ENCODE measurements at places on chromosomes 1 and 21.

- DNase-seq, result no peak
Measured at GRCh38 chr1:208728815-208729214, 484.6 kb upstream of the PLXNA2 start.

GRCh38 chr1:202009326-202010179 is 834 bp upstream of the ELF3 start:
- DNase-seq, result peak; percentile 52

GRCh38 chr1:174789399-174789798 is 210.3 kb upstream of the CACYBP start:
- DNase-seq, result peak; percentile 81

DNA sequence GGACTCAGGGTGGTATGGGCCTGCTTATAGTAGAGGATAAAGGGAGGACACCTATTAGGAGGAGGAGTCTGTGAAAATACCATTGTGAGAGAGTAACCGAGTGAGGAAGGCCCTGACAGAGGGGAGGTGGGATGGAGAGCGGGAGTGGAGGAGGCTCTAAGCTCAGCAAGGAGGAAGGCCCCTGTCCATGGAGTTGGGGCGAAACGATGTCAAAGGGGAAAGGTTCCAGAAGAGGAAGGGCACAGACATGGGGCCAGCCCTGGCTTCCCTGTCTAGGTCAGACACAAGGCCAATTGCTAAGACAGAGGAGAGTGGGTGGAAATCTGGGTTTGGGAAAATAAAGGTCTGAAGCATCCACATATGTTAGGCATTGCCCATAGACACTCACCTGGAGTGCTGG is 44.2 kb downstream of the ELK4 start:
- DNase-seq, result no peak

GRCh38 chr1:193113992-193114332 is 7.9 kb upstream of the CDC73 start:
- DNase-seq, result no peak

GRCh38 chr1:15295696-15296095 is 48.7 kb downstream of the FHAD1 start:
- no peak for DNase-seq

DNA sequence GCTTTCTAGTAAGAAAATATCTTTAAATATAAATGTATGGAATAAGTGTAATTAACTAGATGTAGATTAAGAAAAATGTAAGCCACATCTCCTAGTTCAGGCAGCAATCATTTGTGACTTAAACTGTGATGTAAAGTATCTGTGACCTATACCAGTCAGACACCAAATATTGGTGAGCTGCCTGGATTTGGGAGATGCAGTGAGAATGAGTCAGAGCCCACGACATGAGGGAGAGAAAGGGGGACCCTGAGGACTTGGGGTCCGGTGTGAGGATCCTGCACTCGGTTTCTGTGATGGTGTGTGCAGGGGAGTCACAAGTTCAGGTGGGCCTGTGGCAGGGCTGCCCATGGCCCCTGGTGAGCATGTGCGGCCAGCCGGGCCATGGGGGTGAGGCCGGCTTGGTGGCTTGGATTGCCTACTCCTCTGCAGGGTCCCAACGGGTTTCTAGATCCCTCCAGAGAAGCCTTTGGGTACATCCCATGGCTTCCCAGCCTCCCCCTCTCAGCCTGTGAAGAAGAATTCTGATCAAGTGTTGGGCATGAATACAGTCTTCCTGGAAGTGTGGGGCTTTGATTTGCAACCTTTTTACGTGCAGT is 19.0 kb upstream of the ABCG1 start:
- no peak for DNase-seq

- DNase-seq, result no peak
Measured at GRCh38 chr21:40833184-40833583, 13.8 kb downstream of the DSCAM start.

DNA sequence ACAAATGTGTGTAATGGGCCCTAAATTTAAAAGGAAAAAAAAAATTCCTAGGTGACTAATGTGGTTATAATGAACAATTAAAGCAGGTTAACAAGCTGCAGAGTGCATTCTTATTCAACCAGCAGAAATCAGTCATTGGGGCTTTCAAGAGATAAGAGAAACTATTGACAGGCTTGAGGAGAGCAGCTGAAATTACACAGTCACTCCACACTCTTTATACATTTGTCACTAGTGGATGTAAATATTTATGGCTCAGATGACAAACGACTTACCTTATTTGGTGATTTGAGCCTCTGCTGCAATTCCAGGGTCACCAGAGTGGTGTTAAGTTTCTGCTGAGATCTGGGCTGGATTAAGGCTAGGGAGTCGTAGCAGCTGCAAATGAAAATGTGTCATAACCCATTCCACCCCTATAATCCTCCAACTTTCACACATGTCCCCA is 896.3 kb downstream of the TTLL7 start:
- DNase-seq, result peak; percentile 48

DNA sequence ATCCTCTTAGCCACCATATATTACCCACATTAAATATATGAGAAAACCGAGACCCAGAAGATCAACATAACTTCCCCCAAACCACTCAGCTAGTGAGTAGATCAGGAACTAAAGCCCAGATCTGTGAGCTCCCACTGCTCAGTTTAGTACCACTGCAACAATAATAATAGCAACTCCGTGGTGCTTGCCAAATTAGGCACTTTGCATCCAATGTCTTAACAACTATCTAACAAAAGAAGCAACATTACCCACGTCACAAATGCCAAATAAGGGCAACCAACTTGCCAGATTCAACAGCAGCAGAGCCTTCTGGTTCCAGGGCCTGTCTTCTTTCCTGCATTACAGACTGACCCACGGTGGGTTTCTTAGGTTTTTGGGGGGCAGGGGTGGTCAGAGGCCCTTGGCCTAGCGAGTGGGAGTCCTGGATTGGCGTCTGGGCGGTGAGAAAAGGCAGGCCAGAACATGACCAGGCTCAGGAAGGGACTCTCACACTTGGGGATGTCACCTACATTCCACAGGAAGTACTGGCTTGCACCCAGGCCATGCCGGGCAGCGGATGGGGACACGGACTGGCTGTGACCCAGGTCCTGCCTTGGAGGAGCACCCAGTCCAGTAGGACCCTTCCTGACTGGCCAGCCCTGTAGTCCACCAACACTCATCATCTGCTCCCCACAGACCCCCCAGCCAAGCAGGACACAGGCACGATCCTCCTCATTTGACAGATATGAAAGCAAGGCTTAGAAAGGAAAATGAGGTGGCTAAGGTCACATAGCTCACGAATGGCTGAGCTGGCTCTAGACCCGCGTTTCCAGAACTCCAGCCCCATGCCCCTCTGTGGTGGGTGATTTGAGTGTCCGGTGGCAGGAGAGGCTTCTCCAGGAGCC is 4.6 kb downstream of the HCRTR1 start:
- DNase-seq, result no peak

GRCh38 chr1:11339346-11340232 is 66.6 kb downstream of the UBIAD1 start:
- no peak for DNase-seq

DNA sequence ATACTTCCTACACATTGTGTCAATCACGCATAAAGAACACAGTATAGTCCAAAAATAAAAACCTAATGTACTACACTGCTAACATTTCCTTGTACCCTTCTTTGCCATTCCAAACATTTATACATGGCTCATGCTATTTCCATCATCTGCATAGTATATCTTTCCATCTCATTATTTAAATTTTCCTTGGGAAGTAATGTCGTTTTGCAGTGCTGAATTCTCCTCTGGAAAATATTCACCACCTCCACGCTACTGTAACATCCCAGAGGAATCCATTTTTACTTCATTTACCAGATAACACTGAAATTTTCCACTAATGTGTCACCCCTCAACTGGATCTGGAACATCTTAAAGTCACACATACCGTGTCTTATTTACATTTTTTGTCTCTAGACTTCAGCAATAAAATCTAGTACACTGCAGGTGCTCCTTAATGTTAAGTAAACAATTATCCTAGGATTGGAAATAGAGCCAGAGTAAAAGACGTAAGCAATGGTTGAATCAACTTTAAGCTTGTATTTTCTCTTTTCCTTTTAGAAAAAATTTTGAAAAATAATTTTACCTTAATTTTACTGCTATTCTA is 881.0 kb downstream of the AMY1C start:
- no peak for DNase-seq

DNA sequence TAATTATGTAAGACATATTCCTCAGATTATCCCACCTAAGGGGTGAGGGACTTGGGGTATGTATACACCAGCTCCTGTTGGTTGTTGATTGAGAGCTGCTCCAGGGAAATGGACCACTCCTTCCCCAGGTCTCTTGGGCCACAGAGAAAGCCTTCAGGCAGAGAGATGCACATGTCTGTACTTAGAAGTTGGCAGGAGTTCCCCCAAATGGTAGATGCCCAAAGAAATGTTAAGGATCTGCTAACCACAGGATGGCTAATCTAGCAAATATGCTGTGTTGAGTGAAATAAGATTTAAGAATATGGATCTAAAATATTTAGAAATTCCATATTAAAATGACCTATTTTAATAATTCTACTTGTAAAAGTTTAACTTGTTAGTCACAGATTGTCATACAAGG is 100.8 kb upstream of the DNAH14 start:
- no peak for DNase-seq

DNA sequence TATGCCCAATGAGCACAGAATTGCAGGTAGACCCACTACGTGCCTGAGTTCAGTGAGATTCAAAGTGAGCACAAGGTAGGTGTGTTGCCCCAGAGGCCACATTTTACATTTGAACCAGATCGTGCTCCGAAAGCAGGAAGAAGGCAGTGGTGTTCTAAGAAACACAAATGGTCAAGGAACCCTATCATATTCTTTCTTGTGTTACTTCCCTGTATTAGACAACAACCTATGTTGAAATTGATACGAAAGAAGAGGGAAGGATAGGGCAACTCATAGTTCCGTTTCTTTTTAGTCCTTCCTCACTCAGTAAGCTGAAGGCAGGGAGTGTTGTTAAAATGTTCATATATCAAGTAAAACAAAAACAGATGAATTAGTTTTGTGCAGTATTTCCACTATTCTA is 33.9 kb downstream of the OLFML2B start:
- DNase-seq, result no peak

DNA sequence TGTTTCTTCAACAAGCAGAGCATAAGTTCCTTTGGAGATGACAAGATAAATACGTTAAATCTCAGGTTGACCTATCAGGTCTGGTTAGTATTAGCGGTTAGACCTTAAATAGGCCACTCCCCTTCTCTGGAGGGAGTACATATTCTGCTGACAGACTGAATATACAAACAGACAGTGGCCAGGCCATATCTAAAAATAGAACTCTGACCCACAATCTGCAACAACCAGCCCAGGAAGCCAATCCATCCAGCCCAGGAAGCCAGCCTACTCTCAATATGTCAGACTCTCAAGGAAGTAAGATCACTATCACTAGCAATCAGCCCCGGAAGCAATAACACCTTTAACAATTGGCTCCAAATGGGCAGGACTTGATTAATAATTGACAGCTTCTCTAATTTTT is 6.7 kb downstream of the IL20 start:
- no peak for DNase-seq

DNA sequence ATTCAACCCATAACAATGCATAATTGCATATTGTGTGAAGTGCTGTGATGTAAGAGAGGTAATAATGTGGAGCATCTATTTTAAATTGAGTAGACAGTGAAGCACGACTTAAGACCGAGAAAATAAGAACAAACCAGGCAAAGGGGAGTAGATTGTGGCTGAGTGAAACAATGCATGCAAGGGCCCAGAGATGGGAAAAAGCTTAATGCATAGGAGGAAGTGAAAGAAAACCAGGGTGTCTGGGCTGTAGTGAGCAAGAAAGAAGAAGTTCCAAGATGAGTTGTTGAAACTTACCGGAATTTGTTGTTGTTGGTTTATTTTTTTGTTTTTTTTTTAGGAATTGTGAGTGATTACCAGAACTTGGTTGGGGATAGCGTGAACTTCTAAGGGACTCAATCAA is 104.7 kb downstream of the SNX7 start:
- DNase-seq, result no peak

- DNase-seq, result no peak
Measured at GRCh38 chr1:230140221-230141020, 73.4 kb downstream of the GALNT2 start.

DNA sequence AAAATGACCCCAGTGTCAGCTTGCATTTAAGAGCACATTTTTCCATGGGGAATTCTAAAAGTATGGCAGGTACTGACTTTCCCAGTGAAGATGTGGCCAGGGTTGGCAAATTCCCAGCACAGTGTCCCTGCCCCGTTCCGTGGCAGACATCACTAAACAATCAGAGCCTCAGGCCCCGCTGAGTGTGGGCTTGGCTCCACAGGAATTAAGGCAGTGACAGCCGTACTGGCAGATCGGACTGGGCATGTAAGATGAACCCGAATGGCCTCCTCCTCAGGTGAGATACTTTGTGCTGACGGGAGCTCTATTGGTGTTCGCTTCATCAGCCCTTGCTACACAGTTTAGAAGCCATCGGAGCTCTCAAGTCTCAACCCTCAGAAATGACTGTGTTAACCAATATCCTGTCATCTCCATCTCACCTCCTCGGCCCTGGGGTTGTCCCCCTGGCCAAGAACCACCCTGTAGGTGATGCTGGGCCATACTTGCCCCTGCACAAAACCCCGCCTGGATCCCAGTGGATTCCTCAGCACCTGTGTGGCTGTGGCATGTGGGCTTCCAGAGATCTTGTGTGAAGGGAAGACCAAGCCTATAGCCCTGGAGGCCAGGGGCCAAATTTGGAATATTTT is 29.0 kb upstream of the ABCG1 start:
- no peak for DNase-seq

DNA sequence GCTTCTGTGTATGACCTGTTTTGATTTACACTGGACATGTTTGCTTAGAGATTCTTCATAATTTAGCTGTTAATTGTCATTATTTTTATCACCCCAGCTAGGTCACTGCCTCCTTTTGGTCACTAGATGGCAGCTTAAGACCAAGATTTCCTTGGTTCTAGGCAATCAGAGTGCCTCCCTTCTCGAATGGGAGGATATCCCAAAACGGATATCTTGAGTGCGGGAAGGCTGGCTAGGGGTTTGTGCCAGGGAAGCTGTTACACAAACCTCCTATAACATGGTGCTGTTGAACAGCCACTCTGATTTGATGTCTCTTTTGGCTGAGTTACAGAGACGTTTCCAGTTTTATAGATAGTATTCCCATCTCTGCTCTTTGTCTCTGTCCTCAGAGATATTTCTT is 283.5 kb downstream of the S1PR1 start:
- peak; percentile 44 for DNase-seq

DNA sequence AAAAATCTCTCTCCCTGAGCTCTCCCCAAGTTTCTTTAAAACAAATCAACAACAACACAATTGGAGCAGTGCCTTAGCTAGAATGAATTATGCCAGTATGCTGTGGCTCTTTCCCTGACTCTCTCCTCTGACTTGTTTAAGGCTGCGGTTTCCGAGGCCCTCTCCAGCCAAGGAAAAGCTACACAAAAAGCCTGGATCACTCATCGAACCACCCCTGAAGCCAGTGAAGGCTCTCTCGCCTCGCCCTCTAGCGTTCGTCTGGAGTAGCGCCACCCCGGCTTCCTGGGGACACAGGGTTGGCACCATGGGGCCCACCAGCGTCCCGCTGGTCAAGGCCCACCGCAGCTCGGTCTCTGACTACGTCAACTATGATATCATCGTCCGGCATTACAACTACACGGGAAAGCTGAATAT is 1.9 kb downstream of the S1PR1 start:
- peak; percentile 85 for DNase-seq

- DNase-seq, result peak; percentile 92
Measured at GRCh38 chr1:59332983-59333382, 36.1 kb downstream of the FGGY start.

GRCh38 chr1:32216566-32216965 is 5.6 kb downstream of the TMEM234 start:
- DNase-seq, result no peak

- no peak for DNase-seq
Measured at GRCh38 chr21:44862869-44863685, 10.4 kb downstream of the PTTG1IP start.
